ENCODE measurements at places on chromosomes 16 and 17.

DNA sequence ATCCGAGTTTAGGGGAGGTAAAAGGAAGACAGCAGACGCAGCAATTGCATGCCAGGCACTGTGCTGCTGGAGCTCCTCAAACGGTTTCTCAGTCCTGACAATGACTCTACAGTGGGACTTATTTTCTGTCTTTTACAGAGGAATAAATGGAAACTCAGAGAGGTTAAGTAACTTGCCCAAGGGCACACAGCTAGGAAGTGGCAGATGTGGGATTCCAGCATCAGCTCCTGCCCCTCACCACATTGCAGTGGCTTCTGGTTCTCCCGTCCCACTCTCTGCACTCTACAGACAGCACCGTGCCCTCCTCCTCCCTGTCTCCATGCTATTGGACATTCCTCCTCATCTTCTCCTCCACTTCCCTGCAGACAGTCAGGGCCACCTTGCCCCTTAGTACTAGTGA lies 74.2 kb upstream of the KSR1 start:
- no peak for DNase-seq

DNA sequence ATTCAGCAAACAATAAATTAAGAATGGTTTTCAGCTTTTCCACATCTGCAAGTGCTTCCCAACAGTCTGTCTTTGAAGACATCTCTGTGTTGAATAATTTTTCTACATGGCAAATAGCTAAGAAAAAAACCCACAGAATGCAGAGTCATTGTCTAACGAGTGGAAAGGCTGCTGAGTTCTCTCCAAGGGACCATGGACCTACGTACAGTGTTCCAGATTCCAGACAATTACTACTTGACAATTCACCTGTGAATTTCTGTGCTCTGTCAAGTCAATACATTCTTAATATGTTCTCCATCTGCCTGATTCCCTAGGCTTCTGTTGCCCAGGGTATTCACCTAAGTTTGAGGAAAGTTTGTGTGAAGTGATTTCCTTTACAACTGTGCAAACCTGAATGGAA lies 83.8 kb upstream of the CA10 start:
- DNase-seq: no peak

DNA sequence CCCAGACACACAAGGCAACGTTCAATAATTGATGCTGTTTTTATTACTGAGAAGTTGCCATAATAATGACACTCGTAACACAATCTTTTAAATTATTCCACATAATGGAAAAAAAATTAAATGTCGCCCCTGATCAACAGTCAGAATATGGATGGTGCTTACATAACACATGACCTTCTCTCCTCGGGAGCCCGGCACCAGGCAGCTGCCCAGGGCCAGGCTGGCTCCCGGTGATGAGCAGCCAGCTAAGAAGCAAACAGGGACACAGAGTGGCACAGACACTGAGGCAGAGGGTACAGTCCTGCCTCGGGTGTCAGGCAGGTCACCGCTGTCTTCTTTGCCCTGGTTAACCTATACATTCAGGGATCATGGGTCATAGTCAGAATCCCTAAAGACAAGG lies 137.9 kb downstream of the SLC39A11 start:
- DNase-seq: no peak

- no peak for DNase-seq
Measured at GRCh38 chr16:89586853-89587252, 11.3 kb downstream of the CPNE7 start.

DNA sequence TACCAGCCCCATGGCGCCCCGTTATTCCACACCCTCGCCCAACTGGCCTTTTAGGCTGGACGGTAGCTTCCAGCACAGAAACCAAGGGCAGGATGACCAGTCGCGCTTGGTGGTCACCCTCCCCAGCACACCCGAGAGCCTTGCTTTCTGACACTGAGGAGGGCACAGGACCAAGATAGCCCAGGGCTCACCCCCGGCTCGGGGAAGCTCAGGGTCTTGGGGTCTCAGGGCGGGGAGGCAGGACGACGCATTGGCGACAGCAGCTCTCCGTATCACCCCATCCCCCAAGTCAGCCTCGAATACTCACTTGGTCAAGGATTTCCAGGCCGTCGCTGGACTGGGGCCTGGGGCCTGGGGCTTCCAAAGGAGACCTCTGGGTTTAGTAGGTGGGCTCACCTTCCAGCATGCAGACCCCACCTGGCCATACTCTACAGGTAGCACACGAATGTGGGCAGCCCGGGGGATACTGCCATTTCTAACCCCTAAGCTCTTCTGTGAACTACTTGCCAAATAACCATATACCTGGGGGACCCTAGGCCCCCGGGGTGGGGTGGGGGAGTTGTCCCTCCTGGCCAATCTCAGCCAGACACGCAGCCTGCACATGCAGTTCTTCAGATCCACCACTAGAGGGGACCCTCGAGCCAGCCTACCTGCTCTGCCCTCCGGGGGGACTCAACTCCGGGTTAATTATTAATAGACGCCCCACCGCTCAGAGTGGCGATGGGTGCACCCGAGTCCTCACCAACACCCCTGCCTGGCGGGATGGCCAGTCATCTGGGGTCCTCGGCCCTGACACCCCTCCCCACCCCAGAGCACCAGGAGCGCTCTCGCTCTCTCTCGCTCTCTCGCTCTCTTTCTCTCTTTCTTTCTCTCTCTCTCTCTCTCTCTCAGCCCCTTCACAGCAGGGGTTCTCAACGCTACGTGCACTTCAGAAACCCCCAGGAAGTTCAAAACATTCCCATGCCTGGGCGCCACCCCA lies 30.0 kb downstream of the TBC1D16 start:
- DNase-seq: peak; percentile 51

DNA sequence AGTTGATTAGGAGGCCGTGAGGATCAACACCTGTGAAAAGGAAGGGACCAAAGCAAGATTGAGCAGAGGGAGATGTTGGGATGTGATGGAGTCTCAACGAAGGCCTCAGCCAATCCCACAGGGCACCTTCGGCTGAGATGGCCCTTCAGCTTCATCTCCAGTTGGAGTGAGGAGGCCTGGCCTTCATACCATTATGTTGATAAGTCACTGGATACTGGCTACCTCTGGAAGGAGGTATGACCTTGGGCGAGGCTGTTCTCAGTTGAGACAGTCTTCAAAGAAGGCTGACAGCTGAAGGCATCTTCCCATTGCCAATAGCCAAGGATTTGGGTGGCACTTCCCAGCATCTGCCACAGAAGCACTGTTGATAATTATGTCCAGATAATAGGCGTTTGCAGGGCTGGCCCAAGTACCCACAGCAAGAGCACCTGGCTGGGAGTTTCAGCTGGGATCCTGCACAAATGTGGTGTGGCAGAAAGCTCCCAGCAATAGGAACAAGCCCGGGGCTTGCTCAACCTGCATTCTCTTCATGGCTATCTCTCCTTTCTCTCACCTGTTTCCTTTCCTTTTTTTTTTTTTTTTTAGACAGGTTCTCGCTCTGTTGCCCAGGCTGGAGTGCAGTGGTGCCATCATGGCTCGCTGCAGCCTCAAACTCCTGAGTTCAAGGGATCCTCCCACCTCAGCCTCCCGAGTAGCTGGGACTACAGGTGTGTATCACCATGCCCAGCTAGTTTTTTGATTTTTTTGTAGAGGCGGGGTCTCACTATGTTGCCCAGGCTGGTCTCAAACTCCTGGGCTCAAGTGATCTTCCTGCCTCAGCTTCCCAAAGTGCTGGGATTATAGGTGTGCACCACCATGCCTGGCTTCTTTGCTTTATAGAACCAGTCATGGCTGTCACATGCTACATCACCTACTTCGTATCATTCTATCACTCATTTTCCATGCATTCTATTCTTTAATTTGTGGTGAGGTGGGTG lies 18.2 kb upstream of the MAP3K14 start:
- no peak for DNase-seq

DNA sequence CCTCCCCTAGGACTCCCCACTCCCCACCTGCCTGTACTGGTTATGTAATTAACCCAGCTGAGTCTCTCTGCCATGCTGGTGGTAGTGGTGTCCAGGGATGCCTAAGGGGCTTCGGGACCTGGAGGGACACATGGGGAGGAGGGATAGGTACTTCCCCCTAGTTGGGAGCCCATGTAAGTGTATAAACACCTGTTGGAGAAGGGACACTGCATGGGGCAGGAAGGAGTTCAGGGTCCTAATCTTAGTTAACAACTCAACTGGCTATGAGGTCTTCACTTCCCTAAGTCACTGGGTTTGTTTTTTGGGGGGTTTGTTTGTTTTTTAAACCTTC lies 1.3 kb downstream of the RASL10B start:
- no peak for DNase-seq

DNA sequence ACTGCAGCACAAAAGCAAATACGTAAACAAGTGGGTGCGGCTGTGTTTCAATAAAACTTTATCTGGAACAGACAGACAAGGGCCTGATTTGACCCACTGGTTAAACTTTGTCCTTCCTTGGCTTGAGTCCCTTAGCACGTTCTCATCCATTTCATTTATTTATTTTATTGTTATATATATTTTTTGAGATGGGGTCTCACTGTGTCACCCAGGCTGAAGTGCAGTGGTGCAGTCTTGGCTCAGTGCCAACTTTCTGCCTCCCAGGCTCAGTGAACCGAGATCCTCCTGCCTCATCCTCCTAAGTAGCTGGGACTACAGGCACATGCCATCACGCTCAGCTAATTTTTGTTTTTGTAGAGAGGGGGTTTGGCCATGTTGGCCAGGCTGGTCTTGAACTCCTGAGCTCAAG lies 64.3 kb downstream of the MYH11 start:
- no peak for DNase-seq

- no peak for DNase-seq
Measured at GRCh38 chr17:39365242-39365641, 36.2 kb downstream of the FBXL20 start.

DNA sequence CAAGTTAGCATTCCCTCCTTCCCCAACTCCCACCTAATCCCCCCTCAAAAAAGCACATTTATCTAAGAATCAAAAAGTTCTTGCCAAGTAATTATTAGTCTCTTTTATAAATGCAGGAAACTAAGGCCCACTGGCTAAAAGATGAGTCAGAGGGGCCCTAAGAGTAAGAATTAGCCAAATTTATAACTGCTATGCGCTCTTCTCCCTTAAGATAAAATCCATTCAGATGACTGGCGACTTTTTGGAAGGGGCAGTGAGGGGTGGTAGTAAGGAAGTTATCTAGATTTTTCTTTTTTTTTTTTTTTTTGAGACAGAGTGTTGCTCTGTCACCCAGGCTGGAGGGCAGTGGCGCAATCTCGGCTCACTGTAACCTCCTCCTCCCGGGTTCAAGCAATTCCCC lies 17.1 kb downstream of the ZNF652 start:
- no peak for DNase-seq

DNA sequence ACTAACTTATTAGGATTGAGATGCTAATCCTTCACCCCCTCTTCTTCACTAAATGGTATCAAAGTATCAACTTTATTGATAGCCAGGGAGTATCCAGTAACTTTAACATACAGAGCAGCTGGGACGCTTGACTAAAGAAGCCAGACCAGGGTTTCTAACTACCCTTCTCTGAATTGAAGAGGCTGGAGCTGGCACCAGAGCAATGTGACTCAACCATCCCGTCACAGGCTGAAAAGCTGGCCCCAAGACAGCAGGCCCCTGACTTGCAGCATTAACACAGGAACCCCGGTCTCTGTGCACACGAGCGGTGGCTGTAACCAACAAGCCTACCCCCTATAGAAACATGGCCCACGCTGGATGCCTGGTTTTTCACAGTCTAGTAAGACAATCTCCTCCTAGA lies 59.8 kb downstream of the ANKFN1 start:
- no peak for DNase-seq

DNA sequence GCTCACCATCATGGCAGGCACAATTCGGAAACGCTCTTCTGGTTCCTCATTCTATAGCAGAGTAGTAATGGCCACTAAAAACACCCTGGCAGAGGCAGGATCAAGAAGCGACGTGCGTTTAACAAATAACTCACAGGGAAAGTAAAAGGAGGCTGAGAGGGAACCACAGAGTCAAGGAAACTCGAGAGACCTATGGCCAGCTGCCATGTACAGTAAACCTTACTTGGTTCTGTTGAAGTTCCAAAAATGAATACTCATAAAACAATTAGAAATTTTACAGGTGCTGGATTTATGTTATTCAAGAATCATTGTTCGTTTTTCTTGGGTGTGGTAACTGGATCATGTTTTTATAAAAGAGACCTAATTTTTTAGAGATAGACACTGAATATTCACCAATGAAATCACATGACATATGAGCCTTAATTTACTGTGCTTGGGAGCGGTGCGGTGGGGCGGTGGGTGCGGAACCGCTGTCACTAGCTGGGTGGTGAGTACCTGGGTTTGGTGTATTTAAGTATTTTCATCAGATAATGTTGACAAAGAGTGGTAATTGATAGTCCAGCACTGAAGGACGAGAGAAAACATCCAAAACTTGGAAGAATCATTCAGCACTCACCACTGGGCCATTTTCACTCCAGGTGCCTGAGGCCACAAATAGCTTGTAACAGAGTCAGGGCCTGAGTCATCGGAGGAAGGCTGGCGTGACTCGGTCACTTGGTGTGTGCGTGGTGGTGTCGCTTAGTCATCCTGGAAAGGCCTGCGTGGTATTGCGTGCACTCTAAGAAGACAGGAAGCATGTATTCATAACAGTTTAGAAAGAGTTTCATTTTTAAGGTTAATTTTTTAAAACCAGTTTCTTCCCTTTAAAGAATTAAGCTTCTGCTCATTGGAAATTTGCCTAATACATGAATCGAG lies 135.4 kb upstream of the CHMP6 start:
- no peak for DNase-seq

- DNase-seq: no peak
Measured at GRCh38 chr17:16286947-16287562, 66.2 kb downstream of the CENPV start.

- DNase-seq: peak; percentile 2
Measured at GRCh38 chr17:8994319-8994718, 27.0 kb upstream of the NTN1 start.

DNA sequence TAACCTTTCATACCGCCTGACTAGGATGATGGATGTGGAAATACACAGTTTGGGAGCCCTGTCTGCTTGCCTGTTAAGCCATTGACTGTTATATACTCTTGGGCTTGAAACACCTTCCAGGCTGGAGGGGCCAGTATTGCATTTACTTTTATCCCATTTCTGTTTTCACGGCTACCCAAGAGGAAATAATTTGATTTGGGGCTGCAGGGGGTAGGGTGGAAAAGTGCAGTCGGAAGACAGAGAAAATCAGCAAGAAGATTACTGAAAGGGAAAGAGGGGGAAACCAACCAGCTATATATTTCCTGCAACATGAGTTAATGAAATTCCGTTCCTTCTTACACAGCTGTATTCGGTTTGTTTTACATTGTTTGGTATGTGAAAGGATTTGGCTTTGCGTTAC lies 202.5 kb downstream of the CDH13 start:
- DNase-seq: no peak

Data from NCI-H1092 treated with DMSO at 0.1 percent for 48 hours (cell line).